C1 segment of cervical spinal cord (tissue), 14 donors: ENCODE measurements at places on chromosomes 4 and X.
A peak's percentile ranks its signal among the peaks of the same experiment; 100 is the strongest.

GRCh38 chr4:23887989-23888388 lies 1.9 kb downstream of the PPARGC1A start:
- peak; percentile 12 for DNase-seq

- DNase-seq: no peak
Observed at GRCh38 chr4:7120341-7120740, 52.5 kb upstream of the GRPEL1 start.

DNA sequence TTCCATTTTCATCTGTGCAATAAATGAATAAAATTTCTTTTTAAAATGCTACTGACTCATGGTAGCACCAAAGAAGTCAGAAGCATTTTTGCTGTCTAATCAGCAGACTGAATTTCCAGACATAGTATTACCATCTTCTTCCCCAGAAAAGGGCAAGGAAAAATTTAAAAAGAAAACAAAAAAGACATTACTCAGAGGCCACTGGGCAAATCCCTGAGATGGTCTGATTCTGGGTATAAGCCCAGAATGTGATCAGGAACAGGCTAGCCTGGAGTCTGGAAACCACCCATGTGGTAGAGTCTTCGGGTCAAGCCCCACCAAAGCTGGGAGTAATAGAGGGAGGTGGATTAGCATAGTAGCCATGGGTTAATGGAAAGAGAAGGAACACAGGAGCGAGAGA lies 342.8 kb downstream of the FBXW7 start:
- no peak for DNase-seq

DNA sequence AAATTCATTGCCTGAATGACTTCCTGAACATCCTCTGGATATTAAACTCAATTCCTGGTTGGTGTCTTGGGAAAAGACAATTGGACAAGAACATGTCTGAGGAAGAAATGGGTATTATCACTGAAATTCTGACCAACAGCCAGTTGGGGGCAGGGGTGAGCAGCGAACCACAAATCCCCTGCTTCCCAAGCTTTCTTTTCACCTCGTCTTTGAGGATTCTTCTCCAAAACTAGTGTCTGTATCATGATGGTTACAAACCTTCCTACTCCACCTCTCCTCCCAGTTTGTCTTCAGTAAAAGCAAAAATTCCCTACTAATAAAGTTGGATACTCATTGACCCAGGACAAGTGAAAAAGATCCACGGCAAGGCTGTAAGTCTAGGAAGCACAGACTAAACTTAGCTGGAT lies 48.3 kb upstream of the WDR1 start:
- DNase-seq: no peak

GRCh38 chrX:40912166-40912565 lies 173.1 kb upstream of the USP9X start:
- no peak for DNase-seq

- no peak for DNase-seq
Observed at GRCh38 chr4:102438396-102439235, 62.5 kb upstream of the NFKB1 start.

GRCh38 chrX:11351375-11352295 lies 58.4 kb downstream of the AMELX start:
- no peak for DNase-seq

DNA sequence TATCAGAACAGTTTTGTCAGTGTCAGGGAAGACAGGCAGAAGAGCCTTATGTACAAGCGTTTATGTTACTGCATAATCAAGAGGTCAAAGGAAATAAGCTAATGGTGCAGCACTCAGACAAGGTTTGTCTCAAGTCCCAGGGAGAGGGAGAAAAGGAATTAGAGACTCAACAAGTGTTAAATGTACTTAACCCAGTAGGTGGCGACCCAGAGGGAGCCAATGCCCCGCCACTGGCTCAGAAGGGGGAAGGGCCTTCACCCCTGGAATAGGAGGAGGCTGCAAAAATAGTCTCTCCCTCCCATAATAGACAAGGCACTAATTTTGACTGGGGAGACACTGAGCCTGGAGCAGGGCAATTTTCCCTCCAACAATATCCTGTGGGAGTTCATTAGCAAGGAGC lies 14.1 kb upstream of the PAPSS1 start:
- DNase-seq: no peak

DNA sequence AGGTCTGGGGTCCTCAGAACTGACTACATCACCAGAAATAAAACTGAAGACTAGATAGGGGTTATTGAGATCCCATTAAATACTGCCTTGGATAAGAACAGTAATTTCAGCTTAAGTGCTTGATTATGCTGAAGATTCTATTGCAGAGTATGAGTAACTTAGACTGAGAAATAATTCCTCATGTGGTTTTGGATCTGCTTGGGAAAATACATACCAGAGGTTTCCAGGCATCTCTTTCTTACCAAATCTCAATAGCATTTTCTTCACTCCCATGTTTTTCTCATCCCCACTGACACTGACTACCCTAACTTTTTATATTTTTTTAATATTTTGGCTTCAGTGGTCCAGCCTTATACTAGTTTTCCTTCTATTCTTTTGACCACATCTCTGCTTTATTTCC lies 92.0 kb upstream of the TEX13D start:
- DNase-seq: no peak

DNA sequence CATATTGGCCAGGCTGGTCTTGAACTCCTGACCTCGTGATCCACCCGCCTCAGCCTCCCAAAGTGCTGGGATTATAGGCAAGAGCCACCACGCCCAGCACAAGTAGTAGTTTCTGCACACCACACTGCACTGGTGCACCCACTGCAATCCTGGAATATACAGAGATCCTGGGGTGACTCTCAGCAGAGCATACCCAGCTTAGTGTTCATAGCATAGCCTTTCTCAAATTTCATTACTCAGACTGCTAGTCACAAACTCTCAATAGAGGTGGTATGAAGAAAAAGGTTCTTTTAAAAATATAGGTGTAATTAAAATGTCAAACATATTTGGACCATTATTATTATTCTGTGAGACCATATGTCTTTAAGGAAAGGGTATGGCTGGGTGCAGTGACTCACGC lies 6.2 kb upstream of the ARHGAP10 start:
- DNase-seq: no peak

DNA sequence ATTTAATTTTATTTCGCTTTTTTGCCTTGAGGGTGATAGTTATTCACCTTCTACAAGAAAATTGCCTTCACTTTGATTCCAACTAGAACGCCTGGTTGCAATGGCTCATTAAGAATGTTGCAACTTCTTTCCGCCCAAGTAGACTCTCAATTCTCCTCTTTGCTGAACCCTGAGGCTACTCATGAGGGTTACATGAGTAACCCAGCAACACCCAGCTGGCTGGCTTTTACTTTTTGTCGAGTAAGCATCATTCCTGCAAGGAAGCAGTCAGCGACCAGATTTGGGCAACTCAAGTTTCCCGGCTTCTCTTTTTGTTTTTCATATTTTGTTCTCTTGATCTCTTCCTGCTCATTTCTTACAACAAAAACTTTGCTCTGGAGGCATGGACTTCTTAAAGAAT lies 495.4 kb downstream of the PACRGL start:
- DNase-seq: no peak

GRCh38 chr4:163672751-163673150 lies 178.3 kb downstream of the TMA16 start:
- no peak for DNase-seq

DNA sequence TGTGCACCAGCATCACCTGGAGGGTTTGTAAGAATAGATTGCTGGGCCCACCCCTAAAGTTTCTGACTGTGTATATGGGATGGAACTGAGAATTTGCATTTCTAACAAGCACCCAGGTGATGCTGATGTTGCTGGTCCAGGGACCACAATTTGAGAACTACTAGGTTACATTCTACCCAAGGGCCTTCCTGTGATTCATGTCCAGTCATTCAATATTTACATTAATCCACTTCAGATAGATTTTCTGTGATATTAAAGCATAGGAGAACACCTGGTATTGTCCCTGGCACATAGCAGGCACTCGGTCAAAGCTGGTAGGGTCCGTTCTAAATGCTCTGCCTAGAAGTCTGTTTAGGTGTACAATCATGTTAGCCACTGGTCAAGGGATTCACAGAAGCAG lies 19.5 kb upstream of the XPNPEP2 start:
- no peak for DNase-seq

- DNase-seq: no peak
Observed at GRCh38 chr4:53788011-53788410, 196.7 kb upstream of the LNX1 start.
